Ascending aorta (tissue), 2 donors: ENCODE measurements at places on chromosomes 4 and X. TPM values are rescaled to one million over a fixed set of nuclear protein-coding genes. Genes with fewer than 3 reads are reported as not detected.

The SOX3 gene
- not detected for total RNA-seq

The SUPT20HL2 gene
- 3.2 TPM for total RNA-seq

The APBB2 gene
- 51.4 TPM for total RNA-seq

The AADAT gene
- total RNA-seq: 19.7 TPM

The MAGEA9B gene
- total RNA-seq: not detected

The SSX4 gene
- total RNA-seq: not detected

The UVSSA gene
- 56.9 TPM for total RNA-seq

The UXT gene
- 63.6 TPM for total RNA-seq

The SLC9B1 gene
- total RNA-seq: not detected

The PRSS12 gene
- not detected for total RNA-seq

The TMEM187 gene
- total RNA-seq: 4.4 TPM

The MAGEC3 gene
- not detected for total RNA-seq

The SPANXN3 gene
- total RNA-seq: not detected

The CSAG2 gene
- not detected for total RNA-seq

The WAS gene
- 29.5 TPM for total RNA-seq

The DMP1 gene
- total RNA-seq: not detected

The CENPVL2 gene
- not detected for total RNA-seq

The SSX1 gene
- total RNA-seq: not detected
